ENCODE measurements at places on chromosomes 11 and 22.

- no peak for DNase-seq
These were observed 84.4 kb downstream of the CSTPP1 start for GRCh38 chr11:47020793-47021526.

GRCh38 chr22:39489094-39490068 is 12.7 kb upstream of the MIEF1 start:
- DNase-seq = no peak

GRCh38 chr11:93059117-93059957 is 89.9 kb downstream of the MTNR1B start:
- DNase-seq = peak; percentile 71

- peak; percentile 88 for DNase-seq
These were observed 16.7 kb downstream of the BCL9L start for GRCh38 chr11:118908901-118909618.

DNA sequence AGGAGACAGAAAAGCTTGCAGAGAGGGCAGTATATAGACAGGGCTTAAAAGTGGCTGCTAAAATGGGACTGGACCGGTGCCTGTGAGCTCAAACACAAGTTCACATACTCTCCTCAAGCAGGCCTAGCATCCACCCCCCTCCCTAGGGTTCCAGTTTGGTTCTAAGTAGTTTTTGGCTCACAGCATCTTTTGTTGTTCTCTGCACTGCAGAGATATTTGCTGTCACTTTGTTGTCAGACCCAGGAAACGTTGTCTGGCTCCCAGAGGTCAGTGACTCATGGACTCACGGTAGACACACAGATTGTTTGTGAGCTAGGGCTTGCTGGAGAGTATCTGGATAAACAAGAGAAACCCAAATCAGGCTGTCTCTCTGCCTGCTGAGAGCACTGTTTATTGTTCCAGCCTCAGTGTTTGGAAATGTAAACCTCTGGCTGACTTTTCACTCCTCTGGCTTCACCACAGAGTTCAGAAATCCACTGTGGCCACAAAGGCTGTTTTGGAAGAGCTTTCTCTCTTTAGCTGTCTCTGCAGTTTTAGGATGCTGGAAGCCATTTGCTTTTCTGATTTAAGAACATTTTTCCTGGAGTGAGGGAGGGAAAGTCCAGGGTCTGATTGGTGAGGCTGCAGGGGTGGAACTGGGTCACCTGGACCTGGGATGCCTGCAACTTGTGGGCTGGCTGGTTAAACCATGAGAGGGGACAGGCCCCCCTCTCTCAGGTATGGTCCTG is 303.7 kb upstream of the PLET1 start:
- peak; percentile 22 for DNase-seq

DNA sequence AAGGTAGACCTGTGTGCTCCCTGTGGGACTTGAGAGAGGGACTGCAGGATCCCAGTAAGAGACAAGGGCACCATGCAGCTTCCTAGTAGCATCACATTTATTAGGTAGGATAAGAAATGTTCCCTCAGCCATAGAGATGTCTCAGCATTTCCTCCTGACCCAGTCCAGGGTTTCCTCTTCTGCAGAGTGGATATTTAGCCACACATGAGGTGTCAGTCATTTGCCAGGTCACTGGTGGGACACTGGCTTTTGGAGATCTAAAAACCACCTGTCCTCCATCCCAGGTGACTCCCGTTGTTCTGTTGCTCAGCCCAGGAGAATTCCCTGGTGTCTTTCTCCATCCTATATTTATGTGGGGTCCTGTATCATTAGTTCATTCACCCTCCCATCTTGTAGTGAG is 117.5 kb upstream of the NNMT start:
- peak; percentile 25 for DNase-seq

DNA sequence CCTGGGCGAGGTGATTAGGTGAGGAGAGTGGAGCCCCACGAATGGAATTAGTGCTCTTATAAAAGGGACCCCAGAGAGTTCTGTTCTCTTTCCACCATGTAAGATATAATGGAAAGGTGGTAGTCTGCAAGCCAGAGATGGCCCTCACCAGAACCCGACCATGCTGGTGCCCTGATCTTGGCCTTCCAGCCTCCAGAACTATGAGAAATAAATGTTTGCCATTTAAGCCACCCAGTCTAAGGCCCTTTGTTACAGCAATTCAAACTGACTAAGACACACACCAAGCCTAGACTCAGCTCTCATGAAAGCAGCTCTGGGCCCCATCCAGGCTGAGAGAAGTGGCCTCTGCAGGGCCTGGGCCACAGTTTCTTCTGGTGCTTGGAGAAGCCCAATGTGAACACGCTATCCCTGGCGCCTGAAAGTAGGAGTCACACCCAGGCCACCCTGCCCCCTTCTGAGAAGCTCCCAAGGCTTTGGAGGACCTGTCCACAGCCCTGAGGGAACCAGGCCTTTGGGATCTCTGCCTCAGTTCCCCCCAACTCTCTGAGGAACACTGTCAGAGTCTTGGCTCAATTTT is 35.3 kb upstream of the LYVE1 start:
- no peak for DNase-seq
